ENCODE measurements at places on chromosomes 5 and 9. TPM values are rescaled to one million over a fixed set of nuclear protein-coding genes. Genes with fewer than 3 reads are reported as not detected.

GRCh38 chr5:33588654-33589372 lies 148.0 kb downstream of the TARS1 start:
- no peak overlapping the region for H3K27ac ChIP-seq
- peak; percentile 23 for DNase-seq
- H3K27me3 ChIP-seq = no peaks in the 10 kb centered on the region
- no peak overlapping the region for H3K4me3 ChIP-seq
- H3K4me1 ChIP-seq = no peaks in the 10 kb centered on the region
- no peaks in the 10 kb centered on the region for H3K36me3 ChIP-seq

- peak; percentile 82 for DNase-seq
- H3K4me1 ChIP-seq = peaks cover 42% of the 10 kb centered on the region
- no peak overlapping the region for H3K4me3 ChIP-seq
These were observed 27.3 kb downstream of the ANP32B start for GRCh38 chr9:98010445-98010844.

DNA sequence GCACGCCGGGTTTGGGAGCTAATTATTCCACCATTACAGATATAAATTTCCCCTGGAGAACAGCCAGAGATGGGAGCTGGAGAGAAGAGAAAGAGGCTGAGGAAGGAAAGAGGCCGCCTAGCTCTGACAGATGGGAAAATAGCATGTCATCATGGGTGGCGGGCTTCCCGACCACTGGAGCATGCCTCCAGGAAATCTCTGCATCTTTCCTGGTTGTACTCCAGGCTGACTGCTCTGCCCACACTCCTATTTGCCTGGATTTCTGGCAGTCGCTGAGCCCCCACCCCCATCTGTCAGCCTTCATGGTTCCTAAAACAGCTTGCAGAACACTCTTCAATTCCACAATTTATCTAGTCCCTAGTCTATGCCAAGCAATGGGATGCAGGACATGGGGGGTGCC lies 14.3 kb upstream of the GABRP start:
- no peaks in the 10 kb centered on the region for H3K36me3 ChIP-seq
- H3K27me3 ChIP-seq = peaks cover 3% of the 10 kb centered on the region
- no peak for DNase-seq
- no peak overlapping the region for H3K4me3 ChIP-seq
- no peak overlapping the region for H3K27ac ChIP-seq

GRCh38 chr5:62653001-62653863 lies 74.6 kb downstream of the LRRC70 start:
- H3K27me3 ChIP-seq = no peaks in the 10 kb centered on the region
- H3K27ac ChIP-seq = no peak overlapping the region
- peak; percentile 63 for DNase-seq

DNA sequence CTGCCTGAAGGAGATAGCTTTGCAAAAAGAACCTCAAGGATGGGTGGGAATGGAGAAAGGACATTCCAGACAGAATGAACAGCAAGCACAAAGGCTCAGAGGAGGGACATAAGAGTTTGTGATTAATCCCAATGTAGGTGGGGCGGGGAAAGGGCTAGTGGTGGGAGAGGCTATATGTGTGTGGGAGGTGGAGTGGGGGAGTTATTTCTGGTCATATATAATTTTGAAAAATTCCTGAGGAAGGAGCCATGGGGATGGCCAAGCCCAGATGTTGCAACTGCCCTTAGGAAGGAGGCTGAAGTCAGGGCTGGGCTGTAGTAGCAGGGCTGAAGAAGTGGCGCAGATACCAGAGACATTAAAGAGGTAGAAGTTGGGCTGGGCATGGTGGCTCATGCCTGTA lies 13.4 kb upstream of the CCL27 start:
- DNase-seq = no peak
- no peaks in the 10 kb centered on the region for H3K4me1 ChIP-seq
- no peaks in the 10 kb centered on the region for H3K27me3 ChIP-seq
- no peaks in the 10 kb centered on the region for H3K36me3 ChIP-seq
- no peak overlapping the region for H3K4me3 ChIP-seq

GRCh38 chr9:71937070-71937625 lies 25.7 kb downstream of the C9orf85 start:
- H3K27me3 ChIP-seq = no peaks in the 10 kb centered on the region
- H3K4me3 ChIP-seq = no peak overlapping the region
- DNase-seq = no peak
- no peak overlapping the region for H3K27ac ChIP-seq

GRCh38 chr5:130278136-130278535 lies 373.9 kb downstream of the CHSY3 start:
- no peaks in the 10 kb centered on the region for H3K4me1 ChIP-seq
- no peaks in the 10 kb centered on the region for H3K36me3 ChIP-seq
- H3K27ac ChIP-seq = no peak overlapping the region
- H3K4me3 ChIP-seq = no peak overlapping the region

- DNase-seq = peak; percentile 93
- H3K27me3 ChIP-seq = no peaks in the 10 kb centered on the region
- H3K4me3 ChIP-seq = no peak overlapping the region
- peaks cover 63% of the 10 kb centered on the region for H3K4me1 ChIP-seq
- peak overlapping the region; percentile 84 for H3K27ac ChIP-seq
These were observed 132.4 kb upstream of the OTULINL start for GRCh38 chr5:14449052-14449661.

DNA sequence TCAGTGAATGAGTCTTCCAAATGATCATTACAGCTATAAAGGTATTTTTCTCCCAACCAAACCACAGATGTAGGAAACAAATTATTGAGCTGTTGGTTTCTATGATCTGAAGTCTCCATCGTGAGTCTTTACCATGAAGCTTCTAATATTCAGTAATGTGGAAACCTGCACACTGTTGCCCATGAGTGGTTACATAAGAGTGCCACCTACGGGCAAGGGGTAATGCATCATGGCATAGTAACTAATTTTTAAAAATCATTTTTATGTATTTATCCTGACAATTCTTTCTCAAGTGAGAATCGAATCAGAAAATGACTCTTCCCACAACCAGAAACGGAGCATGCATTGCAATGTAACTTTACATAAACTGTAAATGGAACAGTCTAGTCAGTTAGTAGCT lies 282.5 kb upstream of the SMARCA2 start:
- H3K27ac ChIP-seq = no peak overlapping the region
- no peak overlapping the region for H3K4me3 ChIP-seq
- no peaks in the 10 kb centered on the region for H3K4me1 ChIP-seq

DNA sequence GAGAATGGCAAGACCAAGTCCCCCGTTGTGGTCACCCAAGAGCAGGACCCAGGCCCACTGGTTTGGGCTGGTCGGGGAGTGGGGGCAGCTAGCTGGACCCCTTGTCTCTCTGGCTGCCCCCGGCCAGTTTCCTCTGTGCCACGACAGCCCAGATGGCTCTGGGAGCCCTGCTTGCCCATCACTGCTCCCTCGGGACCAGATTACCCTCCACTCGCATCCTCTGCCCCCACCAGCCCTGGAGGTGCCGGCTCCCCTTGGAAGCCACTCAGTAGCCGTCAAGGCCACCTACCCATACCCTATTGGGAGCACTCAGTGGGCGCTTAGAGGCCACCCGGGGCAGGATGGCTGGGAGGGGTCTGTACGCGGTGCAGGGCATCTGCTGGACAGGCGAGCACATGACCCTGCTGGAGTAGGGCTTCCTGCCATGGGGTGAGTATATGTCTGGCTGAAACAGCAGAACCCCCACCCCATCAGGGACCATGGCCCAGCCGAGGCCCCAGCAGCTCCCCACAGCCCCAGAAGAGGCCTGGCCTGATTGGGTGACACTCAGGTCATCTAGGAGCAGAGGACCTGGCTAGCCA lies 70.0 kb downstream of the ZNF354C start:
- no peak for DNase-seq
- H3K27ac ChIP-seq = no peak overlapping the region
- H3K4me3 ChIP-seq = no peak overlapping the region
- H3K27me3 ChIP-seq = no peaks in the 10 kb centered on the region
- no peaks in the 10 kb centered on the region for H3K36me3 ChIP-seq
- H3K4me1 ChIP-seq = no peaks in the 10 kb centered on the region

GRCh38 chr5:79512049-79512448 lies 1.9 kb downstream of the HOMER1 start:
- H3K4me3 ChIP-seq = peak overlapping the region; percentile 89
- peaks cover 2% of the 10 kb centered on the region for H3K27me3 ChIP-seq
- no peak overlapping the region for H3K27ac ChIP-seq
- H3K36me3 ChIP-seq = no peaks in the 10 kb centered on the region
- peak; percentile 28 for DNase-seq

DNA sequence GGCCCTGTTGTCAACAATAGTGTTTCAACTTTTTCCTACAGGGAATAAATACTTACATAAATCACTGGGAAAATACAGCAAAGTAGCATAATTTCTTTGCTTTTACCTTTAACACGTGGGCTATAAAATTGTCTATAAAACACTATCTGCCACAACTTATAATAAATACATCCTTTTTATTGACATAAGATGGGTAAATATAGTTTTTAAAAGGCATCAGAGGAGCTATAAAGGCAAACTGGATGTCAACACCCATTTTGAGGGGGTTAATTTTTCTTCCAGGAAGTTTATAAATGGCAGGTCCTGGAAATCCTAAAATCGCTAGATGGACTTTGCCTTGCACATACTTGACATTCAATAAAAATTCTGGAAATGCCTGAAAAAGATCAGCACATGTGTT lies 358.0 kb downstream of the PDE4D start:
- no peak for DNase-seq
- no peak overlapping the region for H3K27ac ChIP-seq
- no peaks in the 10 kb centered on the region for H3K36me3 ChIP-seq
- no peaks in the 10 kb centered on the region for H3K27me3 ChIP-seq

- DNase-seq = no peak
- H3K36me3 ChIP-seq = no peaks in the 10 kb centered on the region
- no peaks in the 10 kb centered on the region for H3K27me3 ChIP-seq
- no peak overlapping the region for H3K4me3 ChIP-seq
- no peak overlapping the region for H3K27ac ChIP-seq
These were observed 60.7 kb downstream of the PARP8 start for GRCh38 chr5:50727149-50727496.

DNA sequence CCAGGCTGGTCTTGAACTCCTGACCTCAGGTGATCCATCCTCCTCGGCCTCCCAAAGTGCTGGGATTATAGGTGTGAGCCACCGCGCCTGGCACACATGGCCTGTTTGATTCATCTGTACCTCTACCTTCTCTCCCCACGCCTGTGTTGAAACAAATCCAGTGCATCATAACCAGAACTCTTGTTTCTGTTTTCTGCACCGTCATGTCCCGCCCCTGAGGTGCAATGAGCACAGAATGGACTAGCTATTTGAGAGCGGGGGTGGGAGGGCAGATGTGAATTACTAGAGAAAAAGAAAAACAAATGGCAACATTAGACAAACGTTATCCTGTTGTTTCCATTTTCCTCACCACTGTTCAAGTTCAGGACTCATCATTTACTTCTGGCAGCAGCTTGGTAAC lies 10.7 kb upstream of the FAM193B start:
- no peaks in the 10 kb centered on the region for H3K27me3 ChIP-seq
- no peaks in the 10 kb centered on the region for H3K36me3 ChIP-seq
- no peak overlapping the region for H3K4me3 ChIP-seq
- no peak overlapping the region for H3K27ac ChIP-seq

GRCh38 chr5:56172241-56172640 lies 60.9 kb downstream of the ANKRD55 start:
- no peak overlapping the region for H3K4me3 ChIP-seq
- DNase-seq = peak; percentile 33
- no peaks in the 10 kb centered on the region for H3K36me3 ChIP-seq
- no peak overlapping the region for H3K27ac ChIP-seq
- peaks cover 62% of the 10 kb centered on the region for H3K4me1 ChIP-seq
- H3K27me3 ChIP-seq = no peaks in the 10 kb centered on the region

DNA sequence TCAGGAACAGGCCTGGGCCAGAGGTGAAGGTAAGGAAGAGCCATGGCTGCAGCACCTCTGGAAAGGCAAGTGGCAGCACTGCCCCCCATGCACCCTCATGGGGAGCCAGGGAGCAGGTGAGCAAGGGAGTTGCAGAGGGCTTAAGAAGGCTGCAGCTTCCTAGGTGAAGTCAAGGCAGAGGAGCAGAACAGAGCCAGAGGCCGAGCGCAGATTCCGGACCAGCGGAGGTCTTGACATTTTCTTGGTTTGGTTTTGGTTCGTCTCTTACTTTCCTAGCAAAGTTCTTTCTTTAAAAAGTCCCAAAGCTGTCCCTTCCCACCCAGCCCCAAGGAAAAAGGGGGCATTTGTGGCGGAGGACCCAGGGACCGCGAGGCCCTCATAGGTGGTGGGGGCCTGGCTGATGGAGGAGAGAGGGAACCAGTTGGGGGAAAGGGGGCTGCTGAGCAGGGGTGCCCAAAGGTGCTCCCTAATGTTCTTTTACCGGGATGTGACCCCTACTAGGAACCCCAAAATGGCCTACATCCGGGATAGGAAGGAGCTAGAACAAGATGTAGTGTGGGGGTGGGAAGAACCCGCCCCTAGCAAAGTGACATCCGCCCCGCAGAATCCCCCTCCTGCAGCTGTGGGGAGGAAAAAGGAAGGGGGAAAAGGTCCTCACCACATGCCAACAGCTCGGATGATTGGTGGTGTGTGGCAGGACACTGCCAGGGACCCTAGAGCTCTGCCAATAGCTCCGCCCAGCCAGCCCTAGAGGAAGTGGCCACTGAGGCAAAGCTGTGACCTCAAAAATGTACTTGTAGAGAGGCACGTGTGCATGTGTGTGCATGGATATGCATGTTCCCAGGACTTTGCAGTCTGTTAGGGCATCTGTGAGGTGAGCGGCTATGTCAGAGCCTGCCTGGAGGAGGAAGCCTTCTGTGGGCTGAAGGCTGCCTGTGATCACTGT lies 914 bp upstream of the CD72 start:
- H3K4me1 ChIP-seq = no peaks in the 10 kb centered on the region
- H3K27ac ChIP-seq = no peak overlapping the region
- H3K4me3 ChIP-seq = no peak overlapping the region
- no peak for DNase-seq
- H3K27me3 ChIP-seq = peaks cover 31% of the 10 kb centered on the region

GRCh38 chr5:142396436-142397038 lies 71.7 kb upstream of the SPRY4 start:
- no peaks in the 10 kb centered on the region for H3K4me1 ChIP-seq
- DNase-seq = no peak
- no peak overlapping the region for H3K4me3 ChIP-seq
- H3K36me3 ChIP-seq = no peaks in the 10 kb centered on the region
- H3K27ac ChIP-seq = no peak overlapping the region

DNA sequence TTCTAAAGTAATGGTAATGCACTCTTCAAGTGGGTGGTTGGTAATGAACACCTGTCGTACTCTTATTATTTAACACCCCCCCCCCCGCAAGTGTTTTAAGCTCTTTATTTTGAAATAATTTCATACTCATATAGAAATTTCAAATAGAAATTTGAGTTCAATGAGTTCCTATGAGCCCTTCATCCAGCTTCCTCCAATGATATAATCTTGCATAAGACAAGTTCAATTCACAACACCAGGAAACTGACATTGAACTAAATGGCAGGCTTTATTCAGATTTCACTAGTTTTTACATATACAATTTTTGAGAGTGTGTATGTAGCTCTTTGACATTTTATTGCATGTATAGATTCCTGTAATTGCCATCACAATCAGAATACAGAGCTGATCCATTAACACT lies 30.9 kb upstream of the OSMR start:
- peaks cover 2% of the 10 kb centered on the region for H3K4me1 ChIP-seq
- H3K4me3 ChIP-seq = no peak overlapping the region
- no peak for DNase-seq
- H3K27me3 ChIP-seq = no peaks in the 10 kb centered on the region
- H3K36me3 ChIP-seq = no peaks in the 10 kb centered on the region

Gene RNF44
- total RNA-seq = 50.2 TPM

Gene CCNI2
- total RNA-seq = 0.53 TPM

Gene TRPM3
- total RNA-seq = 0.33 TPM

Gene HTR4
- total RNA-seq = not detected

Gene OR1L6
- total RNA-seq = not detected

Gene ZNG1A
- total RNA-seq = 39.8 TPM

Gene DEPDC1B
- 18.7 TPM for total RNA-seq

Gene CEL
- total RNA-seq = 1.9 TPM

Gene FAM221B
- not detected for total RNA-seq

Gene FOXD1
- total RNA-seq = 0.20 TPM

Gene CTSL
- 105 TPM for total RNA-seq

All from endothelial cell of umbilical vein (primary cell).